ENCODE measurements at places on chromosomes 3 and 15.

DNA sequence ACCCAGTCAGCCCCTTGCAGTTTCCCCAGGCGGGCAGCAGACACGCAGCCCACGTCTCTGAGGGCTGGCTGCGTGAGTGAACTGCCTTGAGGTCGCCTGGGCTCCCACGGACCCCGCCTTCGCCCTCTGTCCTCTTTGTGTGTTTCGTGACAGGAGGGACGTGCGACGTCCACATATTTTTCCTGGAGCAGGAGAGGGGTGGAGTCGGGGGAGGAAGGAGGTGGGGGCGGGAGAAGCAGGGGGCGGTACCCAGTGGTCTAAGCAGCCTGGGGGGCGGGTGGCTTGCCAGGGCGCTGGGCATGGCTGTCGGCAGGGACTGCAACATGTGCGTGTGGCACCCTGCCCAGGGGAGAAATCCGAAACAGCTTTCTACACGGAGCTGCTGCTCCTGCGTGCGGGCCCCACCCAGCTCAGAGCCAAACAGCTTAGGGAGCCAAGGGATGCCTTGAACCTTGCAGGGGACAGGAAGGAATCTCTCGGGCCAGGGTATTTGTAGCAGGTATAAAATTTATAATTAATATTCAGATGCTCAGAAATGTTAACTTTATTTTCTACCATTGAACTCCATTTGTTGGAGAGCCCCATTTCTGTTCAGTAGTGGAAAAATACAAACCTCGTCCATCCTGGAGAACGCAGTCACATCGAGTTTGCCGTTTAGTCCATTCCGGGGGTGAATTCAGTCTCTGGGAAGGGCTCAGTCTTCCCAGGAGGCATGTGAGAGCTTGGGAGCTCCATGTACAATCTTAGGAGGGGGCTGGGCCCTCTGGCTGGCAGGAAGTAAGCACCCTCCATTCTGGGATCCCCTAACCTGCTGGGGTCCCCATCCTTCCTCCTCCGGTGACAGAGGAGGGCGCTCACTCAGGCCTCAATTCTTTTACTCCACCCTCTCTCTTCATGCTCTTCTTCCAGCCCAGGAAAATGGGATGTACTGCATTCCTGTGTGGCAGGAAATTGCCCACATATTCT lies 79.1 kb upstream of the MEF2A start:
- DNase-seq, result peak; percentile 26

GRCh38 chr3:159273608-159274007 lies 471.8 kb downstream of the MFSD1 start:
- DNase-seq, result no peak

- DNase-seq, result no peak
Measured at GRCh38 chr3:142287866-142288638, 62.7 kb upstream of the GK5 start.

DNA sequence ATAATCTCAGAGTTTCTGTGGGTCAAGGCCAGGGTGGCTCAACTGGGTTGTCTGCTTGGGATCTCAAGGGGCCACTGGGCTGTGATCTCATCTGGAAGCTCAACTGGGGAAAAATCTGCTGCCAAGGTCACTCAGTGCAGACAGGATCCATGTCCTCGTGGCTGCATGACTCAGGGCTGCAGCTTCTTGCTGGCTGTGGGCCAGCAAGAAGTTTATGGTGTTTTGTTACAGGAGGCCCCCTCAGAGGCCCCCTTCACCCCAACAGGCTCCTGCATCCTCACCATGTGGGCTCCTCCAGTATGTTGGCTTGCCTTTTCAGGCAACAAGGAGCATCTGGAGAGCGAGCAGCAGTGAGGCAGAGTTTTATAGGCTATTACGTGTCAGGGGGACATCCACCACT lies 14.6 kb downstream of the OCA2 start:
- DNase-seq, result no peak

DNA sequence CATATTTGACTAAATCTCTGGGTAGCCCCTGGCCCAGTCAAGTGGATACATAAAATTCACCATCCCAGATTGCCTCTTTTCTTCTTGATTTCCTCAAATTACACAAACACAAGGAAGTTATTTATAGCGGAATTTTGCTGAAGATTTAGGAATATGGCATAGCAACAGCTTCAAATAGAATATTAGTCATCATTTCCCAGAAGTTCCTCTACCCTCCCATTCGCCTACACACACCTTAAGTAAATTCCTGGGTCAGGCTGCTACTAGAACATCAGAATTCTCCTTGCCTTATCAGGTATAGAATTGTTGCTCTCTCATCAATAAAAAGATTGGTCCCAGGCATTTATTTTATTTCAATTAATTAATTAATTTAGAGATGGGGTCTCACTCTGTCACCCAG lies 31.6 kb downstream of the MESD start:
- no peak for DNase-seq

GRCh38 chr3:133206921-133207320 lies 168.7 kb downstream of the TMEM108 start:
- DNase-seq, result no peak

GRCh38 chr15:82306791-82307713 lies 42.2 kb downstream of the GOLGA6L10 start:
- no peak for DNase-seq

DNA sequence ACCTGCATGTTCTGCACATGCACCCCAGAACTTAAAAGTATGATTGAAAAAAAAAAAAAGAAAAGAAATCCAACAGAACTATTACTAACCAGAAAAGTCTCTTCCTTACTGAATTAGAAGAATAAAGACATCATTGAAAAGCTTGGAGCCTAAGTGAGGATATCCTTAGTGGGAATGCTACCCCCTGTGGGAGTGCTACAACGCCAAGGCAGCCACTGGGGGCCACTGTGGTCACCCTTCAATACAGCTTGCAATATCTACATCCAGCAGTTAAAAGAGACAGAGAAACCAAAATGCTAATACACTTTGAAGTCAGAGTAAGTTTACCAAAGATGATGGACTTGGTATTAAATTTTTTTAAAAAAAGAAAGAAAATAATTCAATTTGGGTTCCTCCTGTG lies 292.0 kb downstream of the PLCL2 start:
- no peak for DNase-seq

DNA sequence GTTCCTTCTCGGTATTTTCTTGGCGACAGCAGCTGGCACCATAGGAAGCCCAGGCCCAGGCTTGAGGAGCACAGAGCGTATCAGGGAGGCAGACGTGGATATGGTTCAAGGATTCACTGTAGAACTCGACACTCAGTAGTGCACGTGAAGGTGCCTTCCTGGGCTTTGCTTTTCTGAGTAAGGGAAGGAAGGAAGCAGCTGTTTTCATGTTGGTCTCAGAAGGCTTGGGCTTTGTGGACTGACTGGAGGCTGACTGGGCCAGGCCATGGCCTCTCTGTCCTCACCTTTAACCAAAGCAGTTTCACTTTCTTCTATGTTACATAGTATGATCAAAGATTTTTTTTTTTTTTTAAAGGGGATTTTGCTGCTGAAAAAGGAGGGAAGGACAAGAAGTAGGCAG lies 6.9 kb upstream of the GHRL start:
- no peak for DNase-seq

GRCh38 chr3:175357758-175358157 lies 498.6 kb downstream of the NAALADL2 start:
- DNase-seq, result no peak

DNA sequence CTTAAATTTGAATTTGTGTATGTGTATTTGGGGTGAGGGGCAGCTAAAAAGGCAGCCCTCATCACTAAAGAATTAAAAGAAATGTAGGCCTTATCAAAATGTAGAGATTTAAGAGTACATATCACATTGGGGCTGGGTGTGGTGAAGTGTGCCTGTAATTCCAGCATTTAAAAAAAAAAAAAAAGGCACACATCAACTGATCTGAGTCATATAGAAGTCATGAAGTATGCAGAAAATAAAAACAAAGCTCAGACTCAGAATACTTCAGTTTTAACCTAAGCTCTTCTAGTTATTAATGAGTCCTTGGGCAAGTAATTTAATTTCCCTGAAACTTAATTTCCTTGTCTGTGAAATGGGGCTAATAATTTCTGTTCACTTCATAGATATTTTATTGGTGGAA lies 31.6 kb downstream of the SLC24A1 start:
- no peak for DNase-seq

DNA sequence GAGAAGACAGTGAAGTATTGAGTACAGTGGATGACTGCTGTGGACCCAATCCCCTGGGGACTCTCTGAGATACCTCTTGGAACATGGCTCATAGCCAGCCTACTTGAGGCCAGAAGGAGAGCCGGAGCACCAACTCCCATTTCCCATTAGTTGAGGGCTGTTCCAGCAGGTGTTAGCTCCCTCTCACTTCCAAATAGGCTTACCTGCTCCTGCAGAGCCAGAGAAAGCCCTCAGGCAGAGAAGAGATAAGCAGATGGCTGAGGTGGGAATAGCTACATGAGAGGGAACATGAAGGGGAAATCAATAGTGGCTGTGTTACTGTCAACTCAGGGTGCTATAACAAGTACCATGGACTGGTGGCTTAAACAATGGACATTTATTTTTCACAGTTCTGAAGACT lies 4.6 kb upstream of the CCK start:
- no peak for DNase-seq

GRCh38 chr3:143825513-143825912 lies 22.8 kb downstream of the SLC9A9 start:
- no peak for DNase-seq

GRCh38 chr3:58478781-58479180 lies 13.1 kb upstream of the KCTD6 start:
- DNase-seq, result no peak

DNA sequence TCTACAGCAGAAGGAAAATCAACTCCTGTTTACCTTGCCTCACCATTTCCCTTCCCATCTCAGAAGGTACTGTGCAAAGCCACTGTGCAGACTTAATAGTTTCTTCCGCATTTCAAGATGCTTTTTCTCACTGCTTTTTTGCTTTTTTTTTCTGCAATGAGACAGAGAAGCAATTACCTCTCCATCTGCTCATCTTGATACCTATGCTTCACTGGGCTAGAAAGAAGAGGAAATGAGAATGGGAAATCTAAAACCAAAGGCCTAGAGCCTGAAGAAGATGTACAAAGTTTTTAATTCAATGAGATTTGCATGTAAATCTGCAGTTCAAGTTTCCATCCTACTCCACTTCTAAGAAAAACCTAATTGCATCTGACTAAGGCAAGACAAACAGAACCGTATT lies 238.1 kb upstream of the SETMAR start:
- no peak for DNase-seq

DNA sequence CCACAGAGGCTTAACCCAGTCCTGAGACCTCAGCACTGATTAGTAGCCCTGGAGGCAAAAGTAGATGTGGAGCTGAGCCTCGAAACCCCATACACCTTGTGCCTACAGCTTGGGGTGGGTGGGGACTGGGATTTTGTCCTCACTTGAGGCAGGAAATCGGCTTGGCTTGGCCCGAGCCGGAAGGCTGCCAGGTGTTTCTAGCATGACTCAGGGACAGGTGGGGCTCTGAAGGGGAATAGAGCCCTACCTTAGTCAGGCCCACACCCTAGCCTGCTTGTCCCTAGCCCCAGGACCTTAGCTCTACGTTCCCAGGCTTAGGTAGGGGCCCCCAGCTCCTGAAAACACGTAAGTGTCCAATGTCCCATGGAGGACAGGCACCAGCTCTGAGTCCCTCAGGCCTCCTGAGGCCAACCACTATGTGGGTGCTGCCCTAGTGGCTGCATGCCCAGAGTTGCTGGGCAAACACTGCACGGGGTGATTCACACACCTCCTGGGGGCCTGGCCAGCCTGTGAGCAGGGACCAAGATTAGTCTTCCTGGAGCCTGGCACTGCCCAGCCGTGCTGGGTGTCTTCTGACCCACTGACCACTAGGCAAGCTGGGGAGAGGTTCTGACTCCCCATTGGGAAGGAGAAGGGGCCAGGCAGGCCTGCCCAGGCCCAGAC lies 3.1 kb downstream of the MST1R start:
- no peak for DNase-seq

GRCh38 chr3:105608623-105609022 lies 241.9 kb downstream of the ALCAM start:
- no peak for DNase-seq

DNA sequence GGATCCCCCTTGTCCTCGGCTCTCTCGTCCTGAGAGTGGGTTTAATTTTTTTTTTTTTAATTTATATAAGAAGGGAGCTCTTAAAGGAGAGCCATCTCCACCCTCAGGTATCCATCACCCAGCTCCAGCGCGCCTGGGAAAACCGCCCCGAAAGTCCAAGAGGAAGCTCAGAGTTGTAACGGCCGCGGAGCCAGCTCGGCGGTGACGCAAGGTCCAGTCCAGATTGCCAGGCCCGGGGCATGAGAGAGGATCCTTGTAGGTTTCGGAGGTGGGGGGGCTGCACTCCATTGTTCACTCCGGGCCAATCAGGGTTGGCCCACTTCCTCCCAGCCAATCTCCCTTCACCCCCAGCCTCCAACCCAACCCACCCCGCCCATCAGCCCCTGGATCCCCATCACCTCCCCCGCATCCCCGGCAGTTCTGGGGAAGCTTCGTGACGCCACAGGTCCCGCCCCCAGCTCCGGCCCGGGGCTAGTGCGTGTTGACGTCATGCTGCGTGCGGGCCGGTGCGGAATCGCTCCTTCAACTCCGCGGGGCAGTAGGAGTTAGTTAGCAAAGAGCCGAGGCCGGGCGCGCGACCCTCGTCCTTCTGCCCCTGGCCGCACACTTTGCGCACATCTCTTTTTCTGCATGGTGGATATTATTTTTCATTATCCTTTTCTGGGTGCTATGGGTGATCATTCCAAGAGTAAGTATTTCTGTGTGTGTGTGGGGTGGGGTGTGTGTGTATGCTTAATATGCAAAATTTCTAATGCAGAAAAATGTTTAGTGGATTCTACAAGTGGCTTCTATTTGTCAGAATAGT lies at the start of gene ISL2:
Gene ISL2 (plus strand): TSS at position 520 of the 805 bp plus-strand sequence. CDS start 111 bp downstream, at position 631.
- DNase-seq, result no peak

DNA sequence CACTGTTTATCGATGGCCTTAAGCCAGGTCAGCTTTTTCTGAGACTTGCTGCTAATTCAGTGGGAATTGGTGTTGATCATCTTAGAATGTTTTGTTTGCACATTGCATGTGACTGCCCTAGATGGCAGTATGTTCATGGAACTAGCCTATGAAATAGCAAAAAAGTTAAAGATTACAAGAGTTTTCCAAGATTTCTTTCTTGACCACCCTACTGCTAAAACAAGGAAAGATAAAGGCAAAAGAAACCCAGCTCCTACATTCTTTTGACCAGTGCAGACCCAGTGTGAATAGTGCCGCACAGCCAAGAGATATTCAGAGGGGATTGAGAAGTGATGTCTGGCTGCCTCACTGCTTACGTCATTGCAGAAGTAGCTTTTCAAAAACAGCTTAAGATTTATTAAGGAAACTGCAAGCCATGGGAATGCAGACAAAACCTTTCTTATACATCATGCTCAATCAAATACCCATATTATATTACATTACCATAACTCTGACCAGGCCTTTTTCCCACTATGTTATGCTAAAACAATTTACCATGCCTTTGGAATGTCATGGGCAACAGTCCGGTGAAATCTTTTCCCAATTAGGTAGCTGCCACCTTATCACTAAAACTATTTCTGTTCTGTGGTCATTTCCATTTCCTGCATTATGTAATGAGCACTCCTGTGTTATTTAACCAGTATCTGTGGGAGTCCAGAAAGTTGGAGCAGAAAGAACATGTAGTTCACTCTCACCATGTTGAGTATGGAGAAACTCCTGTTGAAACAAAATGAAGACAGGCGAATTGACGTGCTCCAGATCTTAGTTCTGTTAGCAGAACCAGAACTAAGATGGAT lies 6.0 kb downstream of the PHLDB2 start:
- no peak for DNase-seq

- no peak for DNase-seq
Measured at GRCh38 chr15:42999201-42999779, 78.7 kb upstream of the TTBK2 start.

Data from NCI-H1436 (cell line).